GM13976 (cell line): ENCODE measurements at places on chromosomes 13 and 19.

DNA sequence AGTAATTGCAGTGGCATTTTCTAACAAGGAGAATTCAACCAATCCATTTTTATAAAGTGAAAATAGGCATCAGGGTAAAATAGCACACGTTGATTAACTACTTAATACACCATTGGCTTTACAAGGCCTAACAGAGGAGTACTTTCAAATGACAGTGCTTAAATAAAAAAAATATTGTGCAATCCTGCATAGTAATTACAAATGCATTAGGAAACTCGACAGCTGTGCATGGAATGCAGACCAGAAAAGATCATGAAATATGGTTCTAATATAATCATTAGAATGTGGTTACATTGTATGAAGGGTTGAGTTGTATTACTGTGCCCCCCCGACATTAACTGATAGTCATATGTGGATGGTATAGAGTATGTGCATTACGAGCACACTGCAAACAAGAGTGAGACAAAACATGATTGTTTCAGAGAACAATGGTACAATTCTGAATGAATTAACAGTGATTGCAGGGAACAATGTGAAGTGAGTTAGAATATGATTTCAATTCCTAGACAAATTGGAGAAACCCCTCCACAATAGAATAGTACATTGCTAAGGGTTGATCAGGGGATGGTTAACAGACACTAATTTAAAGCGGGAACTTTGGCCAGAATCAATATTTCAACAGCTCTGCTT, 270.6 kb downstream of the GPC5 start:
- no peak for DNase-seq

- no peak for DNase-seq
Observed at GRCh38 chr13:48975101-48975855, 434 bp upstream of the FNDC3A start.

- DNase-seq: no peak
Observed at GRCh38 chr13:40271271-40271885, 395.1 kb downstream of the FOXO1 start.

GRCh38 chr13:103196356-103196755, 130.1 kb upstream of the SLC10A2 start:
- DNase-seq: no peak

DNA sequence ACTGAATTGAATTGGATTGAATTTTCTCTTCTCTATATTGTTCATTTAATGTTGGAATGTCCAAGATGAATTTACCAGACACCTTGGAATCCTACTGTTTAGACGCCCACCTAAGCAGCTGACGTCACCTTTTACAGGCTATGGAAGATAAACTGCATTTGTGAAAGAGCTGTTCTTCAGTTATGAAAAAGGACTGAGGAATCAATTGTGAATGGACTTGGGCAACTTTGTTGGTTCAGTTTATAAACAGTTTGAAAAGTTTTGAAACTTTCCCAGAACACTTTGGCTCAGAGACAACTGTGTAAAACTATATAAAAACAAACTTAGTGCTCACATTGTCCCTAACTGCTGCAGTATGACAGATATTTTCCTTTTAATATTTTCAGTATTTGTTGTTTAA, 590.8 kb upstream of the SPRY2 start:
- no peak for DNase-seq

DNA sequence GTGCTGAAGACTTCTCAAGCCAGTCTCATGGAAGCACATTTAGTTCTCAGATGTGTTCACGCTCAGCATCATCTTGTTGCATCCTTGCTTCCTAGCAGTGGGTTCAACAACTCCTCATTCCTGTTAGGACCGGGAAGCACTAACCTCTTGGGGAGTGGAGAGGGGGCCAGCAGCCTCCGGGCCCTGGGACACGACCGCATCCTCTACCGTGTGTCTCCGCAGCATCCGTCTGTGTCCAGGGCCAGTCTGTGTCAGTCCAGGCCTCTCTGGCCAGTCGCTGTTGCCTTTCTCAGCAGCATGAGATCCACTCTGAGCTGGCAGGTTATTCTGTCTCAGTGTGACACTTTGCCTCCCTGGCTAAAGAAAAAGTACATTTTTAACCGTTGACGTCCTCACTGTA, 17.0 kb downstream of the PDCD5 start:
- DNase-seq: no peak

DNA sequence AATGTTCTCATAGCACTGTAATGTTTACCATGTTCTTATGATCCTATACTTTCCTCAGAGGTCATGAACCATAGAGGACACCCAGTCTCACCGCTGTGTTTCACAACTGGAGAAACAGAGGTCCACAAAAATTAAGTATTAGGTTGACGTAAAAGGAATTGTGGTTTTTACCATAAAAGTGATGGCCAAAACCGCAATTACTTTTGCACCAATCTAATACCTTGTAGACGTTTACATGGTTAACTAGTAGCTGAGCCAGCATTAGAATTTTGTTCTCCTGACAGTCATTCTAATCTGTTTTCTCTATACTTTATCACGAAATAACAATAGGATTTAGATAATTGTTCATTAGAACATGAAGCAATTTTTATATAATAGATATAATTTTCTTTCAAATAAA, 763.4 kb upstream of the ARGLU1 start:
- DNase-seq: no peak

DNA sequence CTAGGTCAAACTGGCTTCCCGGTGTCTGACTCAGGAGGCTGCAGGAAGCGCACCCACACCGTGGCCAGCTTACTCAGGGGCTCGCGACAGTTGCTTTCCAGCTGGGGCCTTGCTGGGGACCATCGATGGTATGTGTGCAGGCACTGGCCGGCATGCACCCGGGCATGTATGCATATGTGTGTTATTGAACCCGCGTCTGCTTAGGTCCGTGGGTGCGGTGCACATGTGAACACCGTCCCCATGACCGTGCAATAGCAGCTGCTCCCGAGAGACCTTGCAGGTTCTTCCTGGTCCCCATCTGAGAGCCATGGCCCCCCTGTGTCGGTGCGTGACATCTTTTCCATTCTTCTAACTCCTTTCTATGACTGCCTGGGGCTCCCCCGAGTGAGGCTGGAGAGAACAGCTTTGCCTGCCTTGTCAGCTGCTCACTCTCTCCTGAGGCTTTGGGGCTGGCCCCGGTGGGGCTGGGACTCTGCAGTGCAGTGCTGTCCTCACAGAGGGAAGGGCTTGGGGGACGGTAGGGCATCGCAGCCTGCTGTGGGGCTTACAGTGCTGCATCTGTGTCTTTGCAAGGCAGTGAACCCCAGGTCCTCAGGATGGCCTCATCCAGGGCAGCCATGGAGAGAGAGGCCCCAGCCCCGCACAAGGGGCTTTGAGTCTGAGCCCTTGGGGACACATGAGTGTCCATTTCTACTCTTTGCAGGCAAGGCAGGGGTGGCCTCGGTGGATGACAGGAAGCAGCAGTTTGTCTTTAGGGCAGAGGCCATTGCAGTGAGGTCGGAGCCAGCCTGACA, 65.1 kb downstream of the CHST8 start:
- no peak for DNase-seq

DNA sequence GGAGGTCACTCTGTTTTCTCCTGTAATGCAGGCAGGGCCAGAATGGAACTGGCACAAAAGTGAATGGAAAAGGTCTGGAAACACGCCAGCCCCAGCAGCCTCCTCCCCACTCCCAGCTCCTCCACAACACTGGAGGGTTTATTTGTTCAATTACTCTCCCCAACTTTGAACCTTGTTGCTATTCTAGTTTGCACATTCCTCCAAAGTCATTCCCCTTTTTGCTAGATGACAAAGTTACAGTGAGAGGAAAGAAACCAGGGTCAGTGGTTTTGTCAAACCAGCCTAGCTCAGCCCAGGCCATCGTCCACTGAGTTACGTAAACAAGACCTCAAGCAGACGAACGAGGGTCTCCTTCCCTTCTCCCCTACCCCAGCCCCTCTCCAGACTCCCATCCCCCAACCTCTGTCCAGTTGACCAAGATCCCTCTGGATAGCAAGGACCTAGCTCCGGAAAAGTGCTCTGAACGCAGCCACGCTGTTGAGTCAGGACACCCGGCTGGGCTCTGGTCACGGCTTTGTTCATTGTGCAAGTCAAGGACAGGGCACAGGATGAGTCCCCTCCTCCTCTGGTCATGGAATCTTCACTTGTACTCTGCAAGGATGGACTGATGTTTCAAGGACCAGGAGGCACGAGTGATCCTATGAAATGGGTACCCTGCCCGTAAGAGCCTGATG, 180.0 kb downstream of the USP12 start:
- no peak for DNase-seq

DNA sequence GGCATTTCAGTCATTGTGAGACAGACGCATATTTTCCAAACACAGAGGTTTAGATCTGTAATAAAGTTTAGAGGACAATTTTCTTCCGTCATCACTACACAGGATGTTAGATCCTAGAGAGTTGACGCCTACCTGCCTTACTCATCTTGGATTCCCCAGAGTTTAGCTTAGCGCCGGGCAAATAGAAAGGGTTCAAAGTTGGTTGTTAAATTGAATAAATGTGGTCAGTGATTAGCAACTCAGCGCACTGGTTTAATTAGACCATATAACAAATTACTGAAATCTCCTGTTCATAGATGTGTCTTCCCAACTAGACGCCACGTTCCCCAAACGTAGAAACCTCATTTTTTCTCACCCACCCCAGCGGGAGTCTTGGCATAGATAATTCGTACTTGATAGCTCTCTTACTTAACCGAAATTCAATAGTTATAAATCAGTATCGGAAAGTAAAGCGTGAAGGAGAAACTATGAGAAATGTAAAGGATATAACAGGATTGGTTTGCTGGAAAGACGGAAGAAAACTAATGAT, 726 bp upstream of the UFM1 start:
- DNase-seq: peak; percentile 22

- DNase-seq: no peak
Observed at GRCh38 chr13:53848366-53848961, 819.9 kb downstream of the OLFM4 start.

DNA sequence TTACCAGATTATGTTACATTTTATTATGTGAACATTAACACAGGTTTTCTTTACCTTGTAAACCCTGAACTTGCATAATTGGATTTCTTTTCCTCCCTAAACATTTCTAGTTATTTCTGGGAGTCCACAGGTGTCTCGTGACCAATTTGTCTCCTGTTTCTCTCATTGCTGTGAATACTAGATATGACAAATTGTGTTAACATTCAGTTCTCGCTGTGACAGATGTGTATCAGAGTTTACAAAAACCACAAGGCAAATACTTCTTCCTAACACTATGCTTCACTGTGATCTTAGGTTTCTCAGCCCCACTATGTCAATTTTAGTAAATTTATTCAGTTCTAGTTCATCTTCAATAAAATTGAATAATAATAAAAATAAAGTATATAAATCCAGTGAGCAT, 1554.9 kb downstream of the EFNB2 start:
- DNase-seq: no peak

DNA sequence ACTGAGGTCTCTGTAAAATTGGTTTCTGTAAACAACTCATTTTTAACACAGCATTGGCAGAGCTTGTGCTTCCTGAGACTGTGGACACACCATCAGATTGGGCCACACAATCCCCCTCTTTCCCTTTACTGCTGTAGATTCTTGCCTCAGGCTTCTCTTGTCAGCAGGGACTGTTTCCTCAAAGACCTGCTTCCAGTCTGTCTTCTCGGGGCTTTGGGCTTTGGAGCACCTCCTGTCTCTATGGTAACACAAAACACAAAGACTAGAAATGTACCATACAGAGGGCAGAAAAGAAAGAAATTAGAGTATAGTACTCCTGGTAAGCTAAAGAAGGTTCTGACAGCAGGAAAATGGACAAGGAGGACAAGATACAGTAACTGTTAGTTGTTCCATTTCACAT, 484.5 kb downstream of the DIAPH3 start:
- DNase-seq: no peak

- DNase-seq: no peak
Observed at GRCh38 chr13:84439108-84439507, 556.8 kb upstream of the SLITRK1 start.

DNA sequence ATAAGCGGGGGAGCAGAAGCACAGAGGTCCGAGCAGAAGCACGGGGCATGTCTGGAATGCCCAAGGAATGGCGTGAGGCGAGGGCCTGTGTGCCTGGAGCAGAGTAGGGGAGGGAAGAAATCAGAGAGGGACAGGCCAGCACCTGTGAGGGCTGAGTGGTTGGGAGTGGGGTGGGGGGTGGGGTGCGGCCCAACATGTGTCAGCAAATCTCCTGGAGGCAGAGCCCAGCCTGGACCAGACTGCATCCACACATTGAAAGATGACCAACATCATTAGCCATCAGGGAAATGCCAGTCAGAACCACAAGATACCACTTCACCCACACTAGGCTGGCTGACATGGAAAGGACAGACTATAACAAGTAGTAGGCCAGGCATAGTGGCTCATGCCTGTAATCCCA, 11.2 kb downstream of the CLASRP start:
- no peak for DNase-seq

GRCh38 chr13:40798380-40798779, 9.0 kb downstream of the SLC25A15 start:
- no peak for DNase-seq

GRCh38 chr19:4593409-4593851, 33.9 kb upstream of the SEMA6B start:
- DNase-seq: no peak

DNA sequence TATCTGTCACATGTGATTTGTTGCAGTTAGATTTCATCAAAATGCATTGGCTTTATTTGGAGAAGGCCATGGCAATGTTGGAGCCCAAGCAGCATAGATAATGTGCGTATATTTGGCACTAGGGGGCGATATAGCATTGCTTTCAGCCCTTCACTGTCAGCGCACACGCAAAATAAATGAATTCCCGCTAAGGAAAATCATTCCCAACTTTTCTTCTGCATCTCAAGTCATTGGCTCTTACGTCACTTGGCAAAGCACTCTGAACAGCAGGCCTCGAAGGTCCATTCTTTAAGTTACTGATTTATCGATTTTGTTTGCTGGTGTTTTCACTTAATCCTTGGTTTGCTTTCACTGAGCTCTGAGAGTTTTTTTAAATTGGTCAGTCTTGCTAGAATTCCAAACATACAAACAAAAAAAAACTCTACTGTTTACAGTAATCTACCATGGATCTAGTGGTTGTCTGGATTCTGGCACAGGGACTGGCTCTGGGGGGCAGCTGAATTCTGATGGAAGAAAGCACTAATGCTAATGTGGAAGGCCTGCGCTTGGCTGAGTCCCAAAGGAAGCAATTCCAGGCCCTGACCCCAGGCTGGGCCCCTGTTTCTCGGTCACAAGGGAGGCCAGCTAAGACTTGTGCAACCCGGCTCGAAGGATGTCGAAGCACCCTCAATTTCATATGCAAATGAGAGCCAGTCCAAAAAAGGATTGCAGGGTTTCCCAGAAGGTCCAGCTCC, 97.7 kb upstream of the IPO5 start:
- peak; percentile 47 for DNase-seq

GRCh38 chr13:41552031-41552430, 94.7 kb downstream of the RGCC start:
- DNase-seq: no peak

GRCh38 chr19:5045956-5046338, 77.0 kb downstream of the KDM4B start:
- DNase-seq: no peak
